Panc1 (cell line): ENCODE measurements at places on chromosomes 2 and 18. TPM values are rescaled to one million over a fixed set of nuclear protein-coding genes. Genes with fewer than 3 reads are reported as not detected.

Gene ICOS
- total RNA-seq = 0.18 TPM

DNA sequence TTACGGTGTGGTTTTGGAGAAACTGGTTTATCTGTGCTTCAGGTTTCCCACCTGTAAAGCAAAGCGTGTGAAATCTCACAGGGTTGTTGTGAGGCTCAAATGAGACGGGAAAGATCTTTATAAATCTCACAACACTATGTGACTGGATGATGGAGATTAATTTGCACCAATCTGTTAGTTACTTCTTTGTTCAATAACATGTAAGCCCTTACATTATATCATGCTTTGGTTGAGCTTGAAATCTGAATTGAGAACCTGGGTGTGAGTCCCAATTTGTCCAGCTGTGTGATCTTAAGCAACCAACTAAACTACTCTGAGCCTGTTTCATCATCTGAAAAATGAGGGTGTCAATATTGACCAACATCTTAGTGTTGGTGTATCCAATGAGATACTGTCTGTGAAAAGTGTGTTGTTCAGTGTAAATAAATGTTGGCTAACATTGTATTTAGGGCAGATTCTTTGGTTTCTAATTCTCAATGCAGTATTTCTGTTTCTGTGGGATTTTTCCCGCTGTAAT is 741 bp upstream of the GCKR start:
- H3K4me3 ChIP-seq = no peak overlapping the region
- no peaks in the 10 kb centered on the region; the same call in 1 of the 2 replicates for H3K4me1 ChIP-seq
- H3K27ac ChIP-seq = no peak overlapping the region

Gene MROH2A
- not detected for total RNA-seq

DNA sequence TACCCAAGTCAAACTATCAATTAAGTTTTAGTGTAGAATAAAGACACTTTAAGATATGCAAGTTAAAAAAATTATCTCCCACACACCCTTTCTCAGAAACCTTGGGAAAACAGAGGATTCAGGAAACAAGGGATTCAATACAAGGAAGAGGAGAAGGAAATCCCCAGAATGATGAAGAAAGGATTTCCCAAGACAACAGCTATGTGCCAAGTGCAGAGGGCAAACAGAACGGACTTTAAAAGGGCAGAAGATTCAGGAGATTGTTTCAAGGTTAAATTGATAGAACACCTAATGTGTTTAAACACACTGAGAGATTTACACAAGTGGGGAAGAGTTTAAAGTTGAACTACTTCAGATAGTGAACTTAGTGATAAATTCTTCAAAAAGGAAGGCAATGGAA is 71.5 kb upstream of the EPAS1 start:
- no peak for DNase-seq
- no peaks in the 10 kb centered on the region for H3K4me1 ChIP-seq
- H3K36me3 ChIP-seq = no peaks in the 10 kb centered on the region
- H3K27ac ChIP-seq = no peak overlapping the region
- no peak overlapping the region for H3K4me3 ChIP-seq
- no peaks in the 10 kb centered on the region for H3K27me3 ChIP-seq

Gene CDK15
- 4.8 TPM for total RNA-seq

GRCh38 chr2:178072000-178072382 is 586 bp downstream of the PDE11A start:
- H3K4me3 ChIP-seq = no peak overlapping the region; the same call in 1 of the 2 replicates
- H3K4me1 ChIP-seq = peaks cover 5% of the 10 kb centered on the region; the same call in 1 of the 2 replicates
- H3K27ac ChIP-seq = no peak overlapping the region
- H3K36me3 ChIP-seq = no peaks in the 10 kb centered on the region
- peaks cover 12% of the 10 kb centered on the region for H3K27me3 ChIP-seq
- DNase-seq = no peak

DNA sequence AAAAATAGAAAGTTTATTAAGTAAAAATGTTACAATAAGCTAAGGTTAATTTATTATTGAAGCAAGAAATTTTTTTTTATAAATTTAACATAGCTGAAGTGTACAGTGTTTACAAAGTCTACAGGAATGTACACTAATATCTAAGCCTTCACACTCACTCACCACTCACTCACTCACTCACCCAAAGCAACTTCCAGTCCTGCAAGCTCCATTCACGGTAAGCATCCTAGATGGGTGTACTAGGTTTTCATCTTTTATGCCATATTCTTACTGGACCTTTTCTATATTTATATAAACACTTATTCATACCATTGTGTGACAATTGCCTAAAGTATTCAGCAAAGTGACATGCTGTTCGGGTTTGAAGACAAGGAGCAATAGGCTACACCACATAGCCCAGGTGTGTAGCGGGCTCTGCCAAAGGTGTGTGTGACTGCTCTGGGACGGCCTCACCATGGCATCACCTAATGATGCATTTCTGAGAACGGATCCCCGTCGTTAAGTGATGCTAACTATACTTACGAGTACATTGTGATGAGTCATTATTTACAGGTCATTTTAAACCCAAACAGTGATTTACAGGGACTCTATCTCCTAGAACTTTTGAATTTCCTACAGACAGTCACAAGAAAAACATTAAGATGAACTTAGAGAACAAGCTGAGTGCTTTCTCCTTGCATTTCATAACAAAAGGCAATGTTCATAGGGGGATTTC is 76.3 kb upstream of the ID2 start:
- H3K27me3 ChIP-seq = no peaks in the 10 kb centered on the region
- H3K4me3 ChIP-seq = no peak overlapping the region
- H3K27ac ChIP-seq = no peak overlapping the region
- no peaks in the 10 kb centered on the region for H3K4me1 ChIP-seq
- no peaks in the 10 kb centered on the region for H3K36me3 ChIP-seq

Gene C18orf54
- total RNA-seq = 7.5 TPM

- H3K27ac ChIP-seq = 0 out of 2 replicates have a peak overlapping the region, but pooled peaks have one; percentile 39
- H3K4me3 ChIP-seq = no peak overlapping the region
- H3K27me3 ChIP-seq = no peaks in the 10 kb centered on the region
- no peaks in the 10 kb centered on the region for H3K36me3 ChIP-seq
- no peaks in the 10 kb centered on the region; the same call in 1 of the 2 replicates for H3K4me1 ChIP-seq
- DNase-seq = peak; percentile 27
Observed at GRCh38 chr2:28359222-28360057, 33.2 kb upstream of the FOSL2 start.

DNA sequence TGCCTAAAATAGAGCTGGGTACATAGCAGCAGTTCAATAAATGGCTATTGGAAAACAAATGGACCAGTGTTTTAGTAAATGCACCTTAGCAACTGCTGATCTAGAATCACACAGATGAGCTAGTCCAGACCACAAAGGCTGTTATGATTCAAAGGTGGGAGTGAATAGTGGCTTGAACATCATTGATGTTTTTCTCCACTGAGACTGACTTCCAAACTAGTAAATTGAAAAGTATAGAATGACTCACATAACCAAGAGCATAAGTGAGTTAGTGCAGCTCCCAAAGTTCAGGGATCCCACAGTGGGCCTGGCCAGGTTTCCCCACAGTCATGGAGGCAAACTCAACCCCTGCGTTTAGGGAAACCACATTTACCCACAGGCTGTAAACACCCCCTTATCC is 106.7 kb upstream of the YPEL5 start:
- peaks cover 9% of the 10 kb centered on the region for H3K27me3 ChIP-seq
- no peak overlapping the region for H3K4me3 ChIP-seq
- no peak overlapping the region for H3K27ac ChIP-seq
- H3K36me3 ChIP-seq = no peaks in the 10 kb centered on the region

DNA sequence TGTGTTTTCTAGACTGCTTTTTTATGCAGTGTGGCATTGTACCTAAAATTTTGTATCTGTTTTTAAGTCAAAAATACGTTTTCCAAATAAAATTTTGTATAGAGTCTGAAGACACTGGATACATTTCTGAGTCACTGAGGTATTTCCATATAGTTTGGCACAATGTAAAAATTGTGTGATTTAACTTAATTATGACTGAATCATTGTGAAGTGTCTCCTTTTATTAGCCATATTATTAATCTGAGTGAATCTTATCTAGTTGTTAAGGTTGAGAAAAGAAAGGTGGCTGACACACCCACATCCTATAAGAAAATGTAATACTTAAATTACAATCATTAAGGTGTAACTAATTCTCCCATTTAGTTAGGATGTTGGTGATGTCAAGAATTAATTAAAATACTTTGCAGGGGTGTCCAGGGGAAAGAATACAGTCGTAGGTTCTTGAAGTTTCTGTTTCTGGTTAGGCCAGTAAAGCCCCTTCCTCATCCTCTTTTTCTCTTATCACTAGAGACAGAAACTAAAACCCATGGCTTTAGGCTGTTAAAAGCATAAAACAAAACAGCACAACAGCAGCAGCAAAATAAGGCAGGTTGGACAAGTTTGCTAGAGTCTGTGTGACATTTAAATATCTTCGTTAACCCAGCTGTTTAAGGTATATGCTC is 71.6 kb downstream of the UBE2E3 start:
- H3K4me3 ChIP-seq = no peak overlapping the region
- H3K4me1 ChIP-seq = no peaks in the 10 kb centered on the region
- no peaks in the 10 kb centered on the region for H3K27me3 ChIP-seq
- DNase-seq = no peak

DNA sequence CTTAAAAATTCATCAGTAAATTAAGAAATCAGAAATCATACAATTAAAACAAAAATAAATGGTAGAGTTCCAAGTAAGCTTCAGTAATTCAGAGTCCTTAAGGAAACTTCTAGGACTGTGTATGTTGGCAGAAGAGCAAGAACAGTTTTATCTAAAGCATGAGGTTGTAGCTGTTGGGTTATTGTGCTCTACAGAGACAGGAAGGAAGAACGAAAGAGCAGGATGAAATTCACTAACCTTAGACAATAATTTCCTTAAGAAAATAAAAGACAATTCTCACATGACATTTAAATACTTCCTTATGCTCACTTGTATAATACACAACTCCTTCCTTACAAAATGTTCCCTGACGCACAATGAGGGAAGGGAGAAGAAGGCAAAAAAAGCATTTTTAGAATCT is 133.4 kb downstream of the STK39 start:
- no peaks in the 10 kb centered on the region for H3K27me3 ChIP-seq
- no peaks in the 10 kb centered on the region for H3K4me1 ChIP-seq
- H3K27ac ChIP-seq = no peak overlapping the region
- H3K36me3 ChIP-seq = no peaks in the 10 kb centered on the region
- no peak for DNase-seq
